NCI-H1436 (cell line): ENCODE measurements at places on chromosomes 2 and 18.
A peak's percentile ranks its signal among the peaks of the same experiment; 100 is the strongest.

DNA sequence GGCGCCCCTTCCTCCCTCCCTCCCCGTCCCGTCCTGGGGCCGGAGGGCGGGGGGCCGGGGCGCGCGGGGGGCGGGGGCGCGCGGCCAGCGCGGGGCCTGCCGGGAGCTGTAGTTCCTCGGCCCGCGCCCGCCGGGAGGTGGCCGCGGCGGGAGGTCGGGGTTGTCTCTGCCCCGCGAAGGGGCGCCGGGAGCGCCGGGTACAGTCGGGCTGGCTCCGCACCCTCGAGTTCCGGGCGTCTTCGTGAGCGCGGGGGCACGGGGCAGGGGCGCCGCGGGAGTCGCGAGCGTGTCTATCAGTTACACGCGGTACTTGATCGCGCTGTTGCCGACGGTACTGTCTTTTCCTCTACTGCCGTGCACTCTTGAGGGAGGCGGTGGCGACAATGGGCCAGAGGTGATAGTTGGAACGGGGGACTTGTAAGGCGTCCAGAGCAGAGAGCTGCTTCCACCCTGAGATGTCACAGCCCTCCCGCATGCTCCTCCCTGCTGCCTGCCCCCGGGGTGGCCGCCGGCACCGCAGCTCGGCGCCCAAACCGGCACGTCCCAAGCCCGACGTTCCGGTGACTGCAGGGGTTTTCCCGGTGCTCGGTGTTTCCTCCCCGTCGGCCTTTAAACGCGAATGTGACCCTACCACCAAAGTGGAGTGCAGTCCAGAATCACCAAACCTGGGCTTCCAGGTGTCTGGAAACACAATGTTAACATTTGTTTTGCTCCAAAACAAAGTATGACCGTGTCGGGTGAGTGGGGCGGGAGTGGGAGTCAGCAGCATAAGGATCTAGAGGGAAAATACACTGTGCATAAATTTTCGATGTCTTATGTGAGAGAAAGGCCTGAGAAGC is at the start of gene PRKD3:
Gene PRKD3 (minus strand): TSS at position 48 of the 839 bp plus-strand sequence. CDS start 8,309 bp downstream, outside the sequence.
- DNase-seq, result peak; percentile 65

GRCh38 chr18:43405097-43405496 is 127.8 kb upstream of the SYT4 start:
- no peak for DNase-seq

DNA sequence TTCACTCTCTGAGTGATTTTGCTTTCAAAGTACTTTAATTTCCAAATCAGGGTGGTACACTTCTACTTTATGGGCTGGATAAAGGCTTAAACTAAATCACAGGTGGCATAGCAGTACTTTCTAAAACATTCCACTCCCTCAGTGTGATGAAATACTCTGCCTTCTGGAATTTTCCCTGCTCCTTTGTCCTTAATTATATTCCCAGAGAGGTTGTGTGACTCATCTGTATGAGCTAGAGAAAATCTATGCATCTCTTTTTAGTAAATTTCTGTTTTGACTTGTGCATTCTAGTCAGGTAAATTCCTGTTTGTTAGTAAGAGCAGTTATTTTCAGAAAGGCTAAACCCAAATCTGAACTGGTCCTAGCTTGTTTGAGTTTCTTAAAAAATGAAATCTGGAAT is 29.0 kb upstream of the PLA2R1 start:
- no peak for DNase-seq

DNA sequence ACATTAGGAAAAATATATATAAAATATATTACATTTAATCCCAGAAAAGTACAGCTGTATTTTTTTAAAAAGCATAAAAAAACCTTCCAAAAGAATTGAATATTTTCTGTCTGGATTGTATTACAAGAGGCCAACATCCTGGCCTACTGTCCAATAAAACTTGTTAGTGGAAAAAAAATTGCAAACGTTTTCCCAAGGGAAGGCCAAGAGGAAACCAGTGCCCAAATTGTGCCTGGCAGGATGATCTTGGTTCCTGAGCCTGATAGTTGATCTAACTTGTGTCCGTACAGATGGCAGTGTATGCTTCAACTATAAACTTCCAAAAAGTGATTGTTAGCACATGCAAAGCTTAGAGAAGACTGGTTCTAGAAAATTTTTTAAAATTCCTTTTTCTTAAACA is 90.6 kb upstream of the LPIN2 start:
- DNase-seq, result no peak

GRCh38 chr2:177519534-177520115 is 127.1 kb downstream of the AGPS start:
- DNase-seq, result no peak

DNA sequence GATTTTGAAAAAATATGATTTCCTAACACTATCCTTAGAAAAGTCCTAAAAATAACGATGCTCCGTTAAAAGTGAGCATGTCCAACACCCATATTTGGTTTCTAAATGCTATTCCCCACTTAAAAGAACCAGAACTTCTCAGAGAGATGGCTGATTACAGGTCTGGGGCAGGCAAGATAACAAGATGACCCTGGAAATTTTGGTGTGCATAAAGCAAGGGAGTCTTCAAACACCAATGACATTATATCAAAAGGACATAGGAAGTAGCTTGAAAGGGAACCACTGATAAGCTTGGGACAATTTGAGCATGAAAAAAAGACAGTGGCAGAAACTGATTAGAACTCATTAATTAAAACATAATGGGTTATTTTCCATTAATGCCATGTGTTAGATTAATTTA is 17.9 kb downstream of the STK17B start:
- no peak for DNase-seq

DNA sequence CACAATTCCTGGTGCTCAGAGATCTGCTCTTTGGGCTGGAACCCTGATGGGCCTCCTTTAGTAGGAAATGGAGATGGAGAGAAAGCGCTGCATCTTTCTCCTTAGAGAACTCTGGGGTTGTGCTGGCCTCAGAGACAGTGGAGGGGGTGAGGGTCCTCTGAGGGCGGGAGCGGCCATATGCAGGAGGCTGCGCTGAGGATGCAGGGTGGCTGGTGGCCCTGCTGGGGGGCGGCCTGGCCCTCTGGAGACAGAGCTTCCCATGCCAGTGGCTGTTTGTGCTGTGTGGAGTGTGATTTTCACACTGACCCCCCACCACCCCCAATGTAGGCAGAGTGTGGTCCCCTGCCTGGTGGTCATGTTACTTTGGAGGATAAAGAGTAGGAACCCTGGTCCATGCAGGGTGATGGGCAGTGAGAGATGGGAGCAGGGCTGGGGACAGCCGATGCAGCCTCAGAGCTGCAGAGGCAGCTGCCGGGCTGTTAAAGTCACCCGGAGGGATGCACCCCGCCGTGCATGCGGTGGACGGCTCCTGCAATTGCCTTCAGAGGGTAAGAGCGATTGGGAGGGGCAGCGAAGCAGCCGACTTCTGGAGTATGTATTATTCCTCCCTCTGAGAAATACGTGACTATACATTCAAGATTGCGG is 194.6 kb downstream of the FAM210A start:
- DNase-seq, result no peak

- DNase-seq, result no peak
Observed at GRCh38 chr18:9025091-9025838, 77.2 kb upstream of the NDUFV2 start.

DNA sequence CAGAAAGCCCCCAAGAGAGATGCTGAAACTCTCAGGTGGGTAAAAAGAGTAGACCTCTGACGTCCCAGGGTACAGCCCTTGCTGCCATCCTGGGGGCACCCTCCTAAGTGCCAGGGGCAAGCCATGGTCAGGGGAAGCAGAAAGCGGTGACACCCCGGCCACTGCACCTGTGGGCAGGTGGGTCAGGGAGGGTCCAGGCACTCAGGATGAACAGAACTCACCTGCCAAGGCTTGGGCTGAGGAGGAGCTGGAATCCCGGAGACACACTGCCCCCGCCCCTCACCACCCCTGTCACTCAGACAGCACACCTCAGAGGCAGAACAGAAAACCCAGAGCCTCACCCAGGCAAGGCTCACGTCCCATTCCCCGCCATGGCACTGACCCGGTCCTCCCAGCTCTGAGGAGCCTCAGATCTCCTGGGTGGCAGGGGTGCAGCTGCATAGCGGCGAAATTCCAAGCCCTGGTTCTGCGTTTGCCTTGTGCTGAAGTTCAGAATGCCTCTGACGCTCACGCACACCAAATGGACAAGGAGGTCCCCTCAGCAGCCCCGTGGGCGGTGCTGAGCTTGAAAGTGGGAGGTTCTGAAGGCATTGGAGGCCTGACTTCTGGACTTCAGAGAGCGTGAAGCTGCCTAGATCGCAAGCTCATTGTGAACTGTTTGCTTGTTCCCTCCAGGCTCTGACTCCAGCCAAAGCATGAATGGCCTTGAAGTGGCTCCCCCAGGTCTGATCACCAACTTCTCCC is 4.3 kb downstream of the GPR17 start:
- DNase-seq, result no peak

GRCh38 chr2:190533968-190534309 is 583 bp downstream of the NEMP2 start:
- no peak for DNase-seq

DNA sequence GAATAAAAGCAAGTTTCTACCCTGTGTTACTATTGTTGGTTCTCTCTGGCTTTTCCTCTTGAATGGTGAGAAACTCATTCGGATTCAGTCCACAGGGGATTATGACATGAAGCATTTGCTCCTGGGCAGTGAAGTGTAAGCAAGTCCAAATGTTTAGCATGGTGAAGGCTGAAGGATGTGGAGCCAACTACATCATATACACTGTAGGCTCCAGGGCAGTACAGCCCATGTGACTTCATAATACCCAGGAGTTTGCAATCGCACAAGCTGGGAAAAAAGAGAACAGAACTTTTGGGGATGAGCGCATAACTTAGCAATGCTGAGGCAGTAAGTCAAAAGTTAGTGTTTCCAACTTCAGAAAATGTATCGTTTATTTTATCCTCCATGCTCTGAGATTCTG is 695.7 kb upstream of the POU3F3 start:
- no peak for DNase-seq

DNA sequence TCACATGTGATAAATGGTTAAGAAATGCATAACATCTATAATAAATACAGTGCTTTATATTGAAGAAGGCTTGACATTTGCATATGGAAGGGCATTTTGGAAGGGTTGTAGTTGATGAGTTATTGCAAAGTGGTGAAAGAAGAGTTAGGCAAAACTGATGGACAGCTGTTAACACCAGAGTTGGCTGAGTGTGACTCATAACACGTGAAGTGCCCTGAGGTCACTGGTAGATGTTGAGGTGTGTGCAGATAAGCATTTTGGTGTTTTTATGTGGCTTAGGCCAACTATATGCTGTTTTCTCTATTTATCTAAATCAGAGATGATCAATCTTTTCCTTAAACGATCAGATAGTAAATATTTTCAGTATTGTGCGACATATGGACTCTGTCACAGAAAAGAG is 154.3 kb upstream of the KCNH7 start:
- DNase-seq, result no peak

GRCh38 chr2:111226876-111227700 is 106.4 kb downstream of the BCL2L11 start:
- no peak for DNase-seq

DNA sequence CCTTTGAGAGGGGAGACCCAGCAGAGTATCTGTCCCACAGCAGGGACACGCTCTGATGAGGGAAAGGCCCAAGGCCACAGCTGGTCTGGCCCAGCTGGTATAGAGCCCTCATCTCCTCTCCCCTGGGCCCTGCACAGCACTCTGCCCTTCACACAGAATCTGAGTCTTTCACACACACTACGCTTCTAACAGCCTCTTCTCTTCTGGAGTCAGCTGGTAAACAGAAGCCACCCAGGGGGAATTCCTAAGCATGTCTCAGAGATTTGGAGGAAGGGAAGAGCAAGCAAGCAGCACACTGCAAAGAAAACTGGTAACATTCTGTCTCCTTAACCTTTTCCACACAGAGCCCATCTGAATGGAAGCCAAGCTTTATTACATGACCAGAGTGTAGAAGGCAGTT is 121.1 kb upstream of the ACAA2 start:
- no peak for DNase-seq

GRCh38 chr2:83967854-83968253 is 491.2 kb downstream of the SUCLG1 start:
- DNase-seq, result no peak

DNA sequence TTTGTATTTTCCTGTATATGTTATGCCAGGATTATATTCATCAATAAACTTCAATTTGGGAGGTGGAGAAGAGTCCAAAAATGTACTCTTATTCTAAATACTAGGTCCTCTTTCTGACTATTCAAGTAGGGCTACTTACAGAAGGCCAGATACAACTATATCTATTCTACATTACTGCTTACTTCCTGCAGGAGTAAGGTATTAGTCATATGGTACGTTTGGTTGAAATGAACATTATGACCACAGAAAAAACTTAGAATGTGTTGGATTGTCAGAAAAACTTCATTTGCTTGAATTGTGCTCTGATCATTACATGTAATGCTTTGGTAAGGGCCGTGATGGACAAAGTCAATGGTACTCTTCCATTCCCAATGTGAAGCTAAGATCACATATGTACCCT is 35.0 kb downstream of the STAT4 start:
- DNase-seq, result no peak

- DNase-seq, result no peak
Observed at GRCh38 chr2:40352703-40353099, 99.2 kb downstream of the SLC8A1 start.

- no peak for DNase-seq
Observed at GRCh38 chr2:36482576-36483214, 115.3 kb downstream of the FEZ2 start.

DNA sequence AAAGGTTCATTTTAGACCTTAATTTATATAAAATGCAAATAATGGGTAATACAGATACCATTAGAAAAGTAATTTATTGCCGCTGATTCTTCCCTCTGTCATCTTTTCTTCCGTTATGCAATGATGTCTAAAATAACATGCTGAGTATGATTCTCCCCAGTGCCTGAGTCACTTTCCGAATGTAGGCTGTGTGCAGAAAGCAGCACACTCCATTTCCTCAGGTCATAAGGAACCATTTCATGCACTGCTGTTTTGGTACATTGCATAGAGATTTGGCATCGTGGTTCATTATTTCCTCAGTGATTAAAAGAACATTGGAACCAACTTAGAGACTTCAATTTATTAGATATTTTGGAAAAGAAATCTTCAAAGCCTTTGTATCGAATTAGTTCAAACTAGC is 173.5 kb downstream of the CDH2 start:
- DNase-seq, result no peak

GRCh38 chr18:46343931-46344372 is 239.8 kb downstream of the HAUS1 start:
- no peak for DNase-seq

DNA sequence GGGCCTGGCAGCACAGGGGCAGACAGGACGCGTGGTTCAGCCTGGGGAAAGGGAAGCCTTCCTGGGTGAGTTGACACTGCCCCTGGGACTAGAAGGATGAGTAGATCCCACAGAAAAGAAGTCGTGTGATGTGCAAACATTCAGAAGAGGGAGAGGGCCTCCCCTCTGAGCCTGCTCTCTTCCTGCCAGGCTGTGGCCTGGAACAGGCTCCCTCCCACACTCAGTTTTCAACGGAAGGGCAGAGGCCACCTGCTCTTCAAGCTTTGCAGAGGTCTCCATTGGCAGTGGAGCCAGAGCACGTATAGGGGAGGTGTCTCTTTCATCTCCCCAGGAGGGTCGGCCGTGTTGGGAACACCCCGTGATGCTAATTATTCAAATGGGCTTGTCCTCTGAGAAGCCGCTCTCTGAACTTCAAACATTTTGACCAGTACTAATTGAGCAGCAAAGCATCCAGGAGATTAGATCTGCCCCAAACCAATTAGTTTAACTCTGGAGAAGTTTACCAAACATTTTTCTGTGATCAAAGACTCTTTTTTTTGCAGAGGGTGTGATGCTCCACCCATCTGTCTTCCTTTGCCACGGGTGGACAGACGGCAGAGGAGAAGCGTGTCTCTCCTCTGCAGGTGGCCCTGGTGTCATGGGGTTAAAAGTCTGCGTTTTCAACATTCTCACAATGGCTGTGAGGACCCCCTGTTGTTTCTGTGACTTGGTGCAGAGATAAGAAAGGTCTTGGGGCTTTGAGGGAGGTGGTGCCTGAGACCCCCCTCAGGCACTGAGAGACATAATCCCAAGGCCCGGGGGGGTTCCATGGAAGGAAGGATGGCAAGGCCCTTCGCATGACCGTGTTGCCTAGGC is 29.5 kb upstream of the ODC1 start:
- DNase-seq, result no peak
